Suprapubic skin (tissue), 4 donors: ENCODE measurements at places on chromosomes 7 and 10. TPM values are rescaled to one million over a fixed set of nuclear protein-coding genes. Genes with fewer than 3 reads are reported as not detected.

BMPER gene
- 0.89 TPM for total RNA-seq

GRCh38 chr10:127600479-127600878 lies 51.4 kb downstream of the NPS start:
- no peaks in the 10 kb centered on the region for H3K27me3 ChIP-seq
- H3K27ac ChIP-seq: no peak overlapping the region
- no peaks in the 10 kb centered on the region for H3K4me1 ChIP-seq
- no peaks in the 10 kb centered on the region for H3K36me3 ChIP-seq

GRCh38 chr7:91514591-91514990 lies 250.4 kb downstream of the FZD1 start:
- no peaks in the 10 kb centered on the region for H3K36me3 ChIP-seq
- no peak for DNase-seq
- no peak overlapping the region for H3K27ac ChIP-seq
- H3K4me1 ChIP-seq: no peaks in the 10 kb centered on the region
- no peaks in the 10 kb centered on the region for H3K27me3 ChIP-seq

SLIT1 gene
- total RNA-seq: 0.10 TPM
